Astrocyte of the spinal cord (primary cell): ENCODE measurements at places on chromosomes 6 and 20.

DNA sequence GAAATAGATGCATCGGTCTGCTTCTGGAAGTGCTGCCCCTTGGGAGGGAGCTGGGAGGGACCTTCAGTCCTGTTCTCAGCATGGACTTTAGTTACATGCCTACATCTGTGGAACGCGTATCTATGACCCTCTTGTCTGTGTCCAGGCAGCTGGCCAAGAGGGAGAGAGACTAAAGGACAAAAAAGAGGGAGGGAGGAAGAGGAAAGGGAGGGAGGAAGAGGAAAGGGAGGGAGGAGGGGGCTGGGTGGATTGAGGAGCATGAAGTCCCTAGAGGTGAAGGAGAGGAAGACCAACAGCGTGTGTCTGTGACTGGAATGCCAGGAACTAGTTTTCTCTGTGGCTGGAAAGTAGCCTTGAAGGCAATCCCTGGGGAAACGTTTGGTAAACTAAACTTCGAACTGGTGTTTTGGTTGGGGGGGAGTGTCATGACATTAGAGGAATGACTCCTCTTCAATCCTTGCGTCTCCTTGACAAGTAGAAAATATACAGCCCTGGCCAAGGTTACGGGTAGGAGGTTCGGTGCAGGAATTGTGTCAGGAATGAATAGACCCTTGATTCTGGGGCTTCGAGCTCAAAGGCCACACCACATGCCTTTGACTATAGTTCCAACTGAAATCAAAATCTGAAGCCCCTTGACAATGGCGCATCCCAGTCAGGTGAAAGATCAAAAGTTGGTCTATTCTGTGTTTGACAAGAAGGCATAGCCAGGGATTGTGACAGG lies 52.0 kb upstream of the PLEKHG1 start:
- DNase-seq, result no peak

DNA sequence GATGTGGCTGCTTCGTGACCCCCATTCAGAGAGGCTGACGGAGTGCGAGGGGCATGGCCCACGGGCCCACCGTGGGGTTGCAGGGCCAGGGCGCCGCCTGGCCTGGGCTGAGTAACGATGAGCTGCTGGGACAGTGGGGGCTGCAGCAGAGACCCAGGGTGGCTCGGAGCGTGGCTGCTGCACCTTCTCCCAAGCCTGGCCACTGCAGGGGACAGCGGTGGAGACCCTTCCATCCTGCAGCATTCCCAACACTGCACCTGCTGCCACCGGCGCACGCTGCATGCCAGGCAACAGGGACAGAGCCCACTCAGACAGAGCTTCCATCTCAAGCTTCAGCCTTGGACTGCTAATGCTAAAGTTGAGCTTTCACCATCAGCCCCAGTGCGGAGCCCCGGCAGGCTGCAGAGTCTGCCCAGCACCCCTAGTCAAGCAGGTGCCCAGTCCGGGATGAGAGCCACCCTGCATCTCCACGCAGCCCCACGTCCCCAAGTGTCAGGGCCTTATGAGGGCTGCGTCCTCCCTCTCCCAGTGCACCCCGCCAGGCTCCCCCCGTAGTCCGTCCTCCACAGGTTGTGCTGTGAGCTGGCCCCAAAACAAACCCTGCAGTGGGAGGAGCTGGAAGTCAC lies 89.4 kb upstream of the AFDN start:
- DNase-seq, result no peak

DNA sequence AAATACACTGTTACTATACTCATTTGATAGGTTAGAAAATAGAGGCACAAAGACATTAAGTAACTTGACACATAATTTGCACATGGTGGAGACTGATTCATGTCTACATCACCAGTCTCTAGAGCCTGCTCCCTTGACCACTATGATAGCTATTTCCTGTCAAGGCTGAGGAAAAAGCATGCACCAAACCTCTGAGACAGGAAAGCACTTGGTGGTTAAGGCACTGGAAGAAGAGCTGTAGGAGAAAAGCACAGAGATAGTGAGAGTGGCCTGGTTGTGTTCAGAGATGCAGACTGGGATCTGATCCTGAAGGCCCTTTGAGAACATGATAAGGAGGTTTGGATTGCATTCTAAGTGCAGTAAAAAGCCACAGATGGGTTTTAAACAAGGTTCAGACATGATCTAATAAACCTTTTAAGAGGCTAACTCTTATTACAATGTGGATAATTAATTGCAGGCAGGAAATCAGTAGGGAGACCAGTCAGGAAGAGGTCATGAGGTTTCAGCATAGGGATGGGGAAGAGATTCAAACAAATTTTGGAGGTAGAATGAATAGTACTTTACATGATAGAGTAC lies 168.9 kb downstream of the PHF3 start:
- peak; percentile 85 for DNase-seq

DNA sequence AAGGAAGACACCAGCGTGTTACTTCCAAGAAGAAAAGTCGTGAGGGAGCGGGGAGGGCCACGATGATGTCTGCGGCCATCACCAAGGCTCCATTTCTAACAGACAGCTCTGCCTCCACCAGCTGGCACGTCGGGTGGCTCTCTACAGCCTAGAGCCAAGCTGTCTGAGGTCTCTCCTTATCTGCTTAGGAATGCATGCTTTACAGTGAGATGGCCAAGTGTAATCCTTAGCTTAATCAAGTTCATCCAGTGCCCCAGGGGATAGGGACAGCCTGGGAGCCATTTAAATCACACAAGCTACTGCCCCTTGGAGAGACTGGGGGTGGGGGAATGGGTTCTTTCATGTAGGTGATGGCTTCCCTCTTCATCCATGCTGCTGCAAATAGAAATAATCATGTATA lies 213.8 kb upstream of the CST7 start:
- no peak for DNase-seq

DNA sequence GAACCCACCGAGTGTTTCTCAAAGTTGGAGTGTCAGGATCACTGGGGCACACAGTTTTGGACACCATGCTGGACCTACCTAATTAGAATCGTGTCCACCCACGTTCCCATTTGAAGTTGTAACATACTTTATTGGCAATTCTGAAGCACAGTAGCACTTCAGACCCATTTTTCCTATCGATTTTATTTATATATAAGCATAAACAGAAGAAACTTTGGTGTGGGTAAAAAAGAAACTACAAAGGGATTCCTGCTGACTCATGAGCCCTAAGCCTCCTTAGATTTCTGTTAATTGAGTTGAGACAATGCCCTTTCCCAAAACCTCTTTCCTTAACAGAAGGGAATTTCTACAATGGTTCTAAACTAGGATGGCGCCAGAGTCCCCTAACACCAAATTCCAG lies 398.0 kb downstream of the CDKAL1 start:
- no peak for DNase-seq

- DNase-seq, result peak; percentile 95
Measured at GRCh38 chr6:149235130-149235561, 82.4 kb upstream of the TAB2 start.
